ENCODE measurements at places on chromosomes 5 and 9.

- no peak for DNase-seq
Observed at GRCh38 chr5:119383008-119383407, 27.2 kb downstream of the TNFAIP8 start.

- DNase-seq: no peak
Observed at GRCh38 chr9:8027351-8027750, 227.8 kb upstream of the DMAC1 start.

GRCh38 chr5:96969366-96969765, 33.5 kb downstream of the LNPEP start:
- no peak for DNase-seq

DNA sequence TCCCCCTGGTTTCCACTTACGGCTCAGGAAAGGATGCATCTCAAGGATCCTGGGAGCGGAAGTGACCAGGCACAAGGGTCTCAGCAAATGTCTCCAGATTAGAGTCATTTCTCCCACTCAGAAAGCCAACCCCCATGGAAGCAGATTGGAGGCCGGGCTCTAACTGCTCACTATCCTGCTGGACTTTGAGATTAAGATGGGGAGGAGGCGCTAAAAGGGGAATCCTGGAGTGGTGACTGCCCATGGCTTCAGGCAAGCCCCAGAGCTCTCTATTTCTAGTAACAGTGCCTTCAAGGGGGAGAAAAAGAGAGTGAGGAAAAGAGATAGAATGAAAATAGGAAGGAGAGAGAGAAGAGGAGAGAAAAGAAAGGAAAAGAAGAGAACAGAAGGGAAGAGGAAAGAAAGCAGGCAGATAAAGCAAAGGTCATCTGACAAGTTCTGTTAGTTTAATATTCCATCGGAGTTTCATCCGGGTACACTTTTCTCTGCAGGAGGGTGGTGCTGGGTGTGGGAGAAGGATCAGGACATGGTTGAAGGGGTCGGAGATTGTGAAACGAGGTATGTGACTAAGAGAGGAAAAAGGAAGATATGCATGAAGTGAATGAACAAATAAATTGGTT, at the start of gene AGXT2:
AGXT2 (minus strand) TSS at position 165 of the 620 bp plus-strand sequence; CDS start at position 108, 57 bp downstream.
- DNase-seq: no peak

DNA sequence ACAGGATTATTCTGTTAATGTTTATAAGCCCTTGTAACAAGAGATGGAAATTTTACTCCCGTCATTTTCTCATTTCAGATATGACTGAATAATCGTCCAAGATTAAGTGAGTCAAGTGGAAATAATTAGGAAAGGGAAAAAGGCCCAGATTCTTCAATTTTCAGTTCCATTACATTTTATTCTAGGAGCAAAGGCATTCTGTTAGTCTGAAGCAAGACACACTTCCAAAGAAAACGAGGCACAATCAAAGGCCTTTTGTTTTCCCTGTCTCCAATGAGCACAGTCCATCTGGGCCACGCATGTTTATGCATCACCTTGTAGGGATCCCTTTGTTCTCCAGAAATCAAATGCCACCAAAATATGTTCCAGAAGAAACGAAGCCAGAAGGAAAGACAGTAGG, 382.9 kb upstream of the RFX3 start:
- DNase-seq: no peak

DNA sequence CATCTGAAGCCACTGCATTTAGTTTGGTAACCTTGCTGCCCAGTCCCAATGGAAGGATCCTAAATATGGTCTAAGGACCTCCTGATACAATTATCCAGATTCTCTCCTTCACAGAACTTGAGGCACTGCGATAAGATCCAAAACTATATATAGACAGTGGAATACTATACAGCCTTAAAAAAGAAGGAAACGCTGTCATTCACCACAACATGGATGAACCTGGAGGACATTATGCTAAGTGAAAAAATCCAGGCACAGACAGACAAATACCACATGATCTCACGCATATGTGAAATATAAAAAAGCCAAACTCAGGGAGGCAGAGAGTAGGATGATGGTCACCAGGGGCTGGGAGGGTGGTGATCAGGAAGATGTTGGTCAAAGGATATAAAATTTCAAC, 2.8 kb upstream of the IL4 start:
- no peak for DNase-seq

GRCh38 chr9:69344459-69344858, 19.4 kb downstream of the ENTREP1 start:
- no peak for DNase-seq

- no peak for DNase-seq
Observed at GRCh38 chr9:79581794-79582193, 10.0 kb downstream of the TLE4 start.

DNA sequence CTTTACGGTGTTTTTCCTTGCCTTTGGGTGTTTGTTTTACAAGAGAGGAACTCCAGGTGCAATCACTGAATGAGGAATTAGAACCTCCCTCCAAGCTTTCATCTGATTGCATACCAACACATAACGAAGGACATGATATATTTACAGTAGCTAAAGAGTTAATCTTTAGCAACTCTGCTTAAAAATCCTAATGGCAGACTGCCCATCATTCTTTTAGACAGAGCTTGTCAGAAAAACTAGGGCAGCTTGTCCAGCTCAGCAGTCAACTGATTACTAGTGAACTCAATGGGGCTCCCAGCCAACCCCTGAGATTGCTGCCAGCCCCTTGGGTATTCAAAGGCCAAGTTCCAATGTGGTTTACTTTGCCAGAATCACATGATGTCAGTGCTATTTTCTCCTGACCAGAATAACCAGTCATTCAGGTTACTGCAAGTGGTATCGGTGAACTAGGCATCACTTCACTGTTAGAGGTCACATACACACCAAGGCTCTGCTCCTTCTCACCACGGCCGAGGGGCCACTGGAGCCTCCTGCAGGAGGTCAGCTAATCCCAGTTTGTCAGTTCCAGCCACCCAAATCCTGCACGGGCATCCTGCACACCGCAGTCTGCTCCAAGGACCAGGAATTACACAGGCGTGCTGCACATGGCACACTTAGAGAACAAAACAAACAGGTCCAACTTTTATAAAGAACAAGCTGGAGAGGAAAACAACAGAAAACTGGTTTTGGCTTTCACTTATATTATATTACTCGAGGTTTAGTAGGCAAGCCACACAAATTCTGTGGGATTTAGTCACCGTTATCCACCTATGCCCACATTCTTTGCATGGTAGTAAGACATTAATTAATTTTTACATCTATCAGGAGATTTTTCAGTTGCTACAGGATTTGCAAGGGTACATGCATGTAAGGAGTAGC, 62.5 kb downstream of the NFIB start:
- DNase-seq: peak; percentile 46

DNA sequence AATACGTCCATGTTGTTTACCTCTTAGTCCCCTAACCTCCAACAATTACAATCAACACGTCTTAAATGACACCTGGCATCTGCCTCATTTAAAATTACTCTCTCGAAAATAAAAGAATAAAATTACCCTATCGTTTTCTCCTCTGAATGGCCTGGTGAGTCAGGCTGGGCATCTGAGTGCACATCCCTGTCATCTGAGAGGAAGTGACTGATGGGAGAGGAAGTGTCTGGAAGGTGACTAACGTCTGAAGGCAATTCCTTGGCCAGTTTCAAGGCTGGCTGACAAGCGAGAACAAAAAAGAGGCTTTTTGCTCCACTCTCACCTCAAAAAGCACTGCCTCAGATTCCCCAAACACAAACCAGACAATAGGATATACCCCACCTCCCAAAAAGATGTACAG, 57.7 kb downstream of the MAPKAP1 start:
- DNase-seq: peak; percentile 44

- DNase-seq: no peak
Observed at GRCh38 chr9:136326761-136327303, 507 bp upstream of the GPSM1 start.

DNA sequence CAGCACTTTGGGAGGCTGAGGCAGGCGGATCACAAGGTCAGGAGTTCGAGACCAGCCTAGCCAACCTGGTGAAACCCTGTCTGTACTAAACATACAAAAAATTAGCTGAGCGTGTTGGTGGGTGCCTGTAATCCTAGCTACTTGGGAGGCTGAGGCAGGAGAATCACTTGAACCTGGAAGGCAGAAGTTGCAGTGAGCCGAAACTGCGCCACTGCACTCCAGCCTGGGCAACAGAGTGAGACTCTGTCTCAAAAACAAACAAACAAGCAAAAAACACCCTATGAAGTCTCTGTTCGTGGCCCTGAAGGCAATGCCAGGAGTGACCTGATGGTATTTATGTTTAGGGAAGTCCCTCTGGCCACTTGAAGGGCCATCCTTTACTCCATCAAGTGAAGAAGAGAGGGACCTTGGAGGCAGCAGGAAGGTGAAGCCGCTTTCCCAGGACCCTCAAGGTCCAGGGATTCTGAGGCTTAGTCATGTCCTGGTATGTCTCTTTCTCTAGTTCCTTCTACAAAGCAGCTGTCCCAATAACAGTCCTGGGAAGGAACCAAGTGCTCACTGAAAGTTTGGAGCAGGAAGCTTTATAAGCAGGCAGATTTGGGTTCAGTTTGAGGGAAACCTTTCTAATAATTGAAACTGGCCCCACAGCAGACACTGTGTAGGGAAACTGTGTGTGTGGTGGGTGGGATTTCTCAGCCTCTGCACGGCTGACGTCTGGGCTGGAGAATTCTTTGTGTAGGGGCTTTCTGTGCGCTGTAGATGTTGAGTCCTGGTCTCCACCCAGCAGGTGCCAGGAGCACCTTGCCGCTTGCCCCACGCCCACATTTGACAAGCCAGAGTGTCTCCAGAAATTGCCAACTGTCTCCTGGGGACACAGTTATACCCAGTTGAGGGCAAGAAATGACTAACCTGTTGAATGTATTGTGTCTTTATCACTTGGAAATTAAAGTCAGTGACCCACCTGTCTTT, 12.5 kb downstream of the PHF2 start:
- no peak for DNase-seq

GRCh38 chr9:121662891-121663580, 11.6 kb downstream of the DAB2IP start:
- no peak for DNase-seq
